Smooth muscle cell of the umbilical artery (primary cell): ENCODE measurements at places on chromosomes 2 and 18. TPM values are rescaled to one million over a fixed set of nuclear protein-coding genes. Genes with fewer than 3 reads are reported as not detected.

Gene NEB
- 1.2 and 1.5 TPM in 2 replicates for total RNA-seq

Gene SPAST
- total RNA-seq = 28.9 and 32.7 TPM in 2 replicates

Gene OTX1
- total RNA-seq = not detected in 2 replicates

Gene ONECUT2
- total RNA-seq = under 0.01 and 0.05 TPM in 2 replicates

Gene TMEM198
- total RNA-seq = 0.88 and 1.2 TPM in 2 replicates

Gene C2orf76
- 6.7 and 9.5 TPM in 2 replicates for total RNA-seq

Gene CABYR
- total RNA-seq = 4.5 and 5.8 TPM in 2 replicates

Gene ATP6V1B1
- 0.89 and 1.8 TPM in 2 replicates for total RNA-seq

Gene LIMS3
- 3.6 and 10.8 TPM in 2 replicates for total RNA-seq

Gene LYG1
- total RNA-seq = 0.14 TPM in 1 of 2 replicates, not detected in the other

Gene SERPINB4
- total RNA-seq = 0.09 TPM in 1 of 2 replicates, not detected in the other
